NCI-H82 (cell line): ENCODE measurements at places on chromosomes 11 and 22.

- peak; percentile 19 for DNase-seq
These were observed 208.4 kb upstream of the TBCEL start for GRCh38 chr11:120815319-120816100.

- peak; percentile 73 for DNase-seq
These were observed 23.4 kb upstream of the CADM1 start for GRCh38 chr11:115527534-115528125.

- DNase-seq = peak; percentile 25
These were observed 1309.4 kb downstream of the TBC1D22A start for GRCh38 chr22:48071828-48072227.

- DNase-seq = peak; percentile 72
These were observed 41.4 kb upstream of the NFAM1 start for GRCh38 chr22:42473484-42474193.

- DNase-seq = no peak
These were observed 71.8 kb upstream of the APOA1 start for GRCh38 chr11:116909245-116909644.

- DNase-seq = no peak
These were observed 44.7 kb downstream of the SWAP70 start for GRCh38 chr11:9708544-9708943.

GRCh38 chr11:44634401-44635281 lies 69.2 kb downstream of the CD82 start:
- peak; percentile 92 for DNase-seq

- no peak for DNase-seq
These were observed 222.9 kb downstream of the NTM start for GRCh38 chr11:131593301-131593700.

- DNase-seq = peak; percentile 72
These were observed 42.6 kb upstream of the APOA1 start for GRCh38 chr11:116879800-116880625.

DNA sequence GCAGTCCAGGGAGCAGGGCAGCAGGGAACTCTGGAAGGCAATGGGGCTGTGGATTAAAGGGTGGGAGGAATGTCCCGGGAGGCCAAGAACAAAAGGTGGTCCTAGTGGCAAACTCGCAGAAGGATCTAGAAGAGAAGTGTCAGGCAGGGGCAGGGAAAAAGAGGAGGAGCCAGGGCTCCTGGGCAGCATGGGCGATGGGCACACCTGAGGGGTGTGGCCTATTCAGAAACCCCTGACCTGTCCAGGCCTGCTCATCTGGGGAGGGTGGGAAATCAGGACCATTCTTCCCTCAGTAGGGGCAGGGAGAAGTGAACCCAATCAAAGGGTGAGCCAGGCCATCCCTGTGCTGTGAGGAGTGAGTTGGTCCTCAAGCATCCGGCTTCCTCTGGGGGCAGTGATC lies 108.6 kb downstream of the TRIM29 start:
- no peak for DNase-seq
